ENCODE measurements at places on chromosomes 12 and 14. TPM values are rescaled to one million over a fixed set of nuclear protein-coding genes. Genes with fewer than 3 reads are reported as not detected.

Gene LRRIQ1
- total RNA-seq = 1.5 TPM

Gene ACTN1
- total RNA-seq = 94.0 TPM

Gene TAS2R7
- total RNA-seq = not detected

Gene SLC2A14
- total RNA-seq = not detected

Gene KRT72
- not detected for total RNA-seq

Gene PAPOLA
- total RNA-seq = 124 TPM

Gene DDX11
- total RNA-seq = 17.0 TPM

Gene OLR1
- total RNA-seq = not detected

Gene DAD1
- total RNA-seq = 564 TPM

Gene KLRD1
- total RNA-seq = 0.16 TPM

Gene TMEM229B
- total RNA-seq = 0.81 TPM

Gene PAX9
- total RNA-seq = not detected

Gene HSP90AA1
- total RNA-seq = 323 TPM

Gene ITGB7
- total RNA-seq = 0.54 TPM

Gene GPR84
- total RNA-seq = not detected

Gene UBR7
- 43.3 TPM for total RNA-seq

Gene TMTC1
- total RNA-seq = 12.8 TPM

Gene GPR68
- 1.3 TPM for total RNA-seq

Gene KLRG1
- not detected for total RNA-seq

Gene B4GALNT1
- 6.9 TPM for total RNA-seq

Gene TSHR
- not detected for total RNA-seq

Gene INHBC
- not detected for total RNA-seq

Gene PRR4
- total RNA-seq = 3.4 TPM

Gene PGF
- total RNA-seq = 0.36 TPM

Gene KRT2
- not detected for total RNA-seq

Gene OR4E2
- total RNA-seq = not detected

Gene PNMA1
- 44.2 TPM for total RNA-seq

Gene SERPINA5
- total RNA-seq = not detected
